Activated T-cell treated with anti-CD3 and anti-CD28 coated beads, Interleukin-2, amount 50 U/mL, for 1 hour (primary cell): ENCODE measurements at places on chromosomes 5 and 9.

- no peak for DNase-seq
Measured at GRCh38 chr5:147560718-147561331, 51.0 kb upstream of the DPYSL3 start.

- no peak for DNase-seq
Measured at GRCh38 chr9:122389799-122390481, 19.1 kb downstream of the PTGS1 start.

DNA sequence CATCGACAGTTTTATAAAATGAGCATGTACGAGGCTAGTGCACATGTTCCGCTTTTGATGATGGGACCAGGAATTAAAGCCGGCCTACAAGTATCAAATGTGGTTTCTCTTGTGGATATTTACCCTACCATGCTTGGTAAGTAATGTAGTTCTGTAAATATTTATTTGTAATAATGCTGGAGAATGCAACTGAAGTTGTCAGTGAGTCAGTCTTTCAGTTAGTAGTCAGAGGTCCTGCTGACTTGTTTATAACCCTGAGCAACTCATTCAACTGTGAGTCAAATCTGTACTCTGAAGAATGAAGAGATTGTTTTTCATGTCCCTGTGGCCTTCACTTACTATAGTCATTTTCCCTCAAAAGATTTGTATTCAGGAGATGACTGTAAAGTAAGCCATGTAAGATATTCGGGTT lies 28.4 kb upstream of the GPR150 start:
- no peak for DNase-seq

DNA sequence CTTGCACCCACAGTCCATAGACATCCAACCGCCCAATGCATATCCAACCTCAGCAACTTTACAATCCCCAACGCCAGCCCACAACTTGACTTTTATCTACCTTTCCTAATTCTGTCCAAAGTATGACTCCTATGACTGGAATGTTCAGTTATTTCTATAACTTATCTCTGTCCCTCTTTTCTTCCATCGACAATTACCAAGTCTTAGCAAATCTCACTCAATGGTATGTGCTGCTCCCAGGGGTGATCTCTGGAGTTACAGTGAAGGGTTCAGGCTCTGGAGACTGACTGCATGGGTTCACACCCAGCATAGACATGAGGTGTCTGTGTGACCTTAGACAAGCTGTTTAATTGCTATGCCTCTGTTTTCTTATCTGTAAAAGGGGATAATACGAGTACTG lies 106.9 kb downstream of the SPOCK1 start:
- no peak for DNase-seq

DNA sequence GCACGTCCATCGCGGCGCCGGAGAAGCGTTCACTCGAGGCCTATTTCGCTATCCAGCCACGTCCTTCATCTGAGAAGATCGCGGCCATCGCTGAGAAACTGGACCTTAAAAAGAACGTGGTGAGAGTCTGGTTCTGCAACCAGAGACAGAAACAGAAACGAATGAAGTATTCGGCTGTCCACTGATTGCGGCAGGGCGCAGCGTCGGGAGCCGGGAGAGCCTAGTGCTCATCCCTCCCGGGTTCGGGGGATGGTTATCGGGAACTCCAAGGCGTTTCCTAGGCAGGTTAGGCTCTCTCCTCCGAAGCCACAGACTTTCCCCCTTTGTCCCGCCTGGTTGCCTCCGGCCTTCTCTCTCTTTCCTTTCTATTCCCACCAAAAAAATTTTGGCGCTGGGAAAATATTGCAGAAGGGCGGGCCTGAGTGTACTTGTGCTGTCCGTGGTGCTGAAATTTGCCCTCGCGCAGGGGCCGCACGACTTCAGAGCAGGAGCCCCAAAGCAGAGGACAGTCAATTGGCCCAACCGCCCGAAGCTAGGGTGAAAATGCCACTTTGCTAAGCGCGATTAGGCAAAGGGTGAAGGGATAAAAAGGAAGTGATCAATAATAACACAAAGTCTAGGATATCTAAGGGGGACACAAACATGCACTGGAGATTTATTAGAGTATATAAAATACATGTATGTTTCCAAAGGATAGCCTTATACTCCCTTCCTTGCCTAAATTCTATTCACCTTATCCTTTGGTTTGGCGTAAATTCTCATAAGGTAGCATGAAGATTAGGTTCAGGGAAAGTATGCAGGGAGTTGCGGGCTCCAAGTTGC lies 1.8 kb downstream of the POU4F3 start:
- no peak for DNase-seq

DNA sequence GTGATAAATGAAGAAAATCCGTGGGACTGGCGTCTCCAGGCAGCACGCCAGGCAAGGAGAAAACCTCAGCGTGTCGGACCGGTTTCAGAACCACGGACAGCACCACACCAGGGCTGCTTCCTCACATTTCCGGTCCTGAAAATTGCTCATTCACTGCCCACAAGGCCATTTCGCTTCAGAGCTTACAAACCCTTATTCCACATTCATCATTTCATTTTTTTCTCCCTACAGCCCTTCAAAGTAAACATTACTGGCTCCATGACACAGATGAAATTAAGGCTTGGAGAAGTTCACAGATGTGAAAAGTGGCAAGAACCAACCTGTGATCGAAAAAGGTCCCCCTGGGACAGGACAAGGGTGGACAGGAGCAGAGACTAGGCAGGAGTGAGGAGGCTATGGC lies 1.5 kb upstream of the GPRIN1 start:
- DNase-seq = peak; percentile 57

GRCh38 chr5:40521108-40521785 lies 158.5 kb upstream of the PTGER4 start:
- DNase-seq = no peak

GRCh38 chr9:37374892-37375291 lies 47.6 kb upstream of the GRHPR start:
- DNase-seq = no peak

DNA sequence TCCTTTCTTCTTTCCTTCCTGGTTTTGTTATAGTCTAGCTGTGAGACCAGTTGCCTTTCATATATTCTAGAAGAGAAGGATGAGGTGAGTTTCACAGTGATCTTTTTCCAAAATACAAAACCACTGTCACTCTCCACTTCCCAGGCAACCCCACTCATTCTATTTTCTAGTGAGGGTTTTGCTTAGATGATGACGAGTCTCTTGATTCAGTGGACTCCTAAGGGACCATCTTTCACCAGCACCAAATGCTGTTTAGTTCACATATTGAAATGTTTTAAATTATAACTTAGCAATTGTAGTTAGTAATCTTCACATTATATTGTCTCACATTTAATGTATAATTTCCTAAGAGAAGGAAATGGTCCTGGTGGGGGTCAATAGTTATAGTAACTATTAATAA lies 25.2 kb downstream of the PIK3R1 start:
- no peak for DNase-seq

DNA sequence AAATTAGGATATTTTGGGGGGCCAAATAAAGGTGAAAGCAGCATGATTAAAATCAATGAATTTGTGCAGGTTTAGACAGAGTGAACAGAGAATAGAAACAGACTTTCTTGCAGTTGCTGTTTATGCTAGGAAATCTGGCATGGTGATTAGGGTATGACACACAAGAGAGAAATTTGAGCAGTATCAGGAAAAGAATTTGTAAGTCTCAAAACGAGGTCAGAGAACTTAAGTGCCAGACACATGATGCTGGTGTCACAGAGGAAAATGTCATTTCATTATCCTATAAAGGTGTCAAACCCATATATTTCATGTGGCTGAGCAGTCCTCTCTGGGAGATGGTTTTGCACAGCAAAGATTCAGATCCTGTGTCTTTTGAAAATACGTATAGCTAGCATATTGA lies 15.7 kb downstream of the LVRN start:
- no peak for DNase-seq

DNA sequence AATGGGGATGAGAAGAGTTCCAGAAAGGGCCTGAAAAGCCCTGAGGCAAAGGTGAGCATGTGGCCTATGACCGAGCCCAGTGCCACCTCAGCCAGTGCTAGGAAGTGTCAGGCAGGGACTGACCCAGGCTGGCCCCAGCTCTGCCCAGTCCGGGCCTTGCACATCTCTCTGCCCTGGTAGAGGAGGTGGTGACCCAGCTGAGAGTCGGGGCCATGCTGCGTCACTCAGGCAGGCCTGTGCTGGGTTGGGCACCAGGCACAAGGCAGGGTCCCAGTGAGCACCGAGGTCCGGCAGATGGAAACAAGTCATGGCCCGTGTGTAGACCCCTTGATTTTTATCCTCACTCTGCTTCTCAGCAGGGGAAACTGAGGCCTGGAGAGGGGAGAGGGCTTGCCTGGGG lies 729 bp downstream of the CDHR2 start:
- no peak for DNase-seq

DNA sequence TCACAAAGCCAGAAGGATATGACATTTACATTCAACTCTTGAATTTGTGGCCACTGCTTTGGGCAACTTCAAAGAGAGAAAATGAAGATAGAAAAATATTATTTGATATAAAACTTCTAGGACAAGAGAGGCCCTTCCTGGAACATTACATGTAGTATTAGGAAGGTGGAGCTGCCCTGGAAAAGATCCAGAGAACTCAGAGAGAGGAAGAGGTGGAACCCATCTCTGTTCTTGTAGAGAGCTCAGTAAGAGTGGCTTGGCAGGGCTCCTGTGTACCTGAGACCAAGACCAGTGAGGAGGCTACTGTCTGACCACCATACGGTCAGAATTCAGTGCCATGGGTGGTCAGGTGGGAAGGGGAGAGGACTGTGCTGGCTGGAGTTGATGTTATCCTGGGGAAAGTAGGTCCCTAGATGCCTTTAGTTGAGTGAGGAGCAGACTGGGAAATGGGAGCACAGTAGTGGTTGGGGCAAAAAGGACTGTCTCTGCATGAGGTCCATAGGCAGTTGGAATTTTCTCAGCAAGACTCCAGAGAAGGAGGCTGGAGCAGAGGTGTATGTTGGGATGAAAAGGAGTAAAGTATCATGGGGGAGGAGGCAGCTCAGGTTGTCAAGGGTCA lies 7.6 kb downstream of the TGFBI start:
- DNase-seq = no peak

- no peak for DNase-seq
Measured at GRCh38 chr9:14221558-14221957, 92.4 kb downstream of the NFIB start.

DNA sequence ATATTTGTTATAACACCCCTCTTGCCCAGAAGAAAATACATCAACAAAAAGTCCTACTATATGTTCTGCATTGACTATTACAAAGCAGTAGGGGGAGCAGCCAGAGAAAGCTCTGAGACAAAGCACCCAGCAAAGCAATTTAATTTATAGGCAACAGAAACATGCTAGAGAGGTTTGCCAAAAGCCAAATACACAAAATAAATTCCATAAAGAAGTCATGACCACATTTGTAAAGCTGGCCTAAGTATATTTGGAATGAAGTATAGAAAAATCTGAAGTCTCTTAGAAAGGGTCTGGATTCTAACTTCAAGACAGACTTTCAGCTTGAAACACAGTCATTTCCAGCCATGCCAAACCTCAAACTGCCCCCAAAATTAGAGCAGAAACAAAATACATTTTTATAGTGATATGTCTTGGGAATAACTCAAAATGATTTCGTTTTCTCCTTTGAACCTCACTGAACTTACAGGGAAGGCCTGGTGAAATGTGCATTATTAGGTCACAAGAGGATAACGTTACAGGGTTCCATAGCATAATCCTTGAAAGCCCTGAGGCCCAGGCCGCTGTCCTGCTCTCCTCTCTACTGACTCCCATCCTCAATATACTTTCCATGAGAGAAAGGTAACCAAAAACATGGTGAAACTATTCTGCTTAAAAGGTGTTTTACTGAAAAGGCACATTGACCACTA lies 451.8 kb downstream of the RAB3C start:
- DNase-seq = no peak

DNA sequence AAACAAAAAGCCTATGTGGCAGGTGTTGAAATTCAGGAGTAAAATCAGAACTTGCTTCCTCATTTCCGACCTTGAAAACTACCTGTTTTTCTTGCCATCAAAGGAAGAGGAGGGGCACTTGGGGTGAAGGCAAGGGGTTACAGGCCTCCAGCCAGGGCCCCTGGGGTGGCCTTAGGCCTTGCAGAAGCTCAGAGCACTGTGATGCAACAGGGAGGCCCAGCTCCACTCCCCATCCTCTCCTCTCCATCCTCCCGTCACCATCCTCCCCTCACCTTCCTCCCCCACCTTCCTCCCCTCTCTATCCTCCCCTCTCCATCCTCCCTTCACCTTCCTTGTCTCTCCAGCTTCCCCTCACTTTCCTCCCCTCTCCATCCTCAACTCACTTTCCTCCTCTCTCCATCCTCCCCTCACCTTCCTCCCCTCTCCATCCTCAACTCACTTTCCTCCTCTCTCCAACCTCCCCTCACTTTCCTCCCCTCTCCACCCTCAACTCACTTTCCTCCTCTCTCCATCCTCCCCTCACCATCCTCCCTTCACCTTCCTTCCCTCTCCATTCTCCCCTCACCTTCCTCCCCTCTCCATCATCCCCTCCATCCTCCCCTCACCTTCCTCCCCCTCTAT lies 111.6 kb downstream of the WNK2 start:
- no peak for DNase-seq

- no peak for DNase-seq
Measured at GRCh38 chr5:62115014-62115413, 191.0 kb upstream of the KIF2A start.
